ENCODE measurements at places on chromosomes 4 and X. TPM values are rescaled to one million over a fixed set of nuclear protein-coding genes. Genes with fewer than 3 reads are reported as not detected.

SSX2B gene
- polyA plus RNA-seq: not detected

- DNase-seq: no peak
Measured at GRCh38 chr4:11814758-11815157, 386.1 kb upstream of the HS3ST1 start.

VSIG1 gene
- 0.29 TPM for polyA plus RNA-seq

DNA sequence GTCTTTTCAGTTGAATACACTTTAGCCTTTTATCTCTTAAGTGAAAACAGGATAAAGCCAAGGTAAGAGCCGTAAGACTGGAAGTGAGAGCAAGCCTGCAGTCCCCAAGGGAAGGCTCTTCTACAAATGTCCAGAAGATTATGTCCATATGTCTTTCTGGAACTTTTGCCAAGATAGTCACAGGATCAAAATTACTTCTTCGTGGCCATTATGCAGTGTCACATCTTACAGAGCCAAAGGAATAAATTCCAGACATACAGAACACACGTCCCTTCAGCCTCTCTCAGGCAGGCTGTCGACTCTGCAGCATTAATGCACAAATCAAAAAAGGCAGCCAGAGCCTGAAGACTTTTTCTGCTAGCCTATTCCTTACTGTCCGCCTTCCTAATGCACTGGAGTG is 10.9 kb upstream of the GATB start:
- no peak for DNase-seq

DNA sequence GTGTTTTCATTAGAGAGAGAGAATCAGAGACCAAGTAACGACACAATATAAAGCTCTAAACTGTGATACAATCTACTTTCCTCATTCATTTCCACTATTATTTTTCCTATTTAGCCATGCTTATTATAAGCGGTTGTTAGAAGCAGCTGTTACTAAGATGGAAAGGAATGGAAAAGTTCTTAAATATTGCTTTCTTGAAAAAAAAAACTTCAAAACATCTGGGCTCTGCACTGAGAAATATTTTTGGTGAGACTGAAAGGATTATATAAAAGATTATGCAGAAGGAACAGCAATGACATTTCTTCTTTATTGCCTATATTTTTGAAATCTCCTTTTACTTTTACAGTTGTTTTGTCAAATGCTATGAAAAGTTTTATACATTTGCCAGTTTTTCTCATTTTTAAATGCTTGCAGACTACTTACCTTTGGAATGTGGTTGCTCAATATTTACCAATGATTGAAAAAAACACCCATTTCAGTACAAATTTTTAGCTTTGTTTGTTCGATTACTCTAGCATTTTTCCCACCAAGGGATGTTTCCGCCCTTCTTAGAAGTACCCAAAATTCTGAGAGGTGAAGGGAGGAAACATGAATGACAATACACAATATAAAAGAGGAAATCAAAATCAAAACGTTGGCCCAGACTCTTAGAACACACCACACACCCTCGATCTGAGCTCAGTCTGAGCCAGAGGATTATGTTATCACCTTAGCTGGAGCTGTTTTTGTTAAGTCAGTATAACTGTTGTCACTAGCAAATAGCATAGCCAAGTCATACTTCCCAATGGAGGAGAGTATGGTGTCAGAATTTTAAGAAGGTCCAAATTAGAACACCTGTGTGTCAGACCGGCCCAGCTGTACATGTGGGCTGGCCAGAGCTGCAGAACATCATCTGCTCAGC is 18.4 kb downstream of the DKK2 start:
- DNase-seq: no peak

DNA sequence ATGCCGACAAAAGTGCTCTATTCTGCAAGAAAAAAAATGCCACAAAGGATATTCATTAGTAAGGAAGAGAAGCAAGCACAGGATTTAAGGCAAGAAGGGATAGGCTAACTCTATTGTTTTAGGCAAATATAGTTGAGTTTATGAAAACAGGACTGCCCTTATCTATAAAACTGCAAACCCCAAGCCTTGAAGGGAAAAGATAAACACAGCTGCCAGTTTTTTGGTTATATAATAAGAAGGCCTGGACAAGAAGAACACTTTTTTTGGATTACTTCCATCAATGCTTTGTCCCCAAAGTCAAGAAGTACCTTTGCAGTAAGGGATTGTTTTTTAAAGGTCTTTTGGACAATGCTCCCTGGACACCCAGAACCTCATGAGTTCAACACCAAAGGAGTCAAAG is 45.4 kb upstream of the WWC2 start:
- DNase-seq: no peak

BTC gene
- polyA plus RNA-seq: 7.1 TPM

DNA sequence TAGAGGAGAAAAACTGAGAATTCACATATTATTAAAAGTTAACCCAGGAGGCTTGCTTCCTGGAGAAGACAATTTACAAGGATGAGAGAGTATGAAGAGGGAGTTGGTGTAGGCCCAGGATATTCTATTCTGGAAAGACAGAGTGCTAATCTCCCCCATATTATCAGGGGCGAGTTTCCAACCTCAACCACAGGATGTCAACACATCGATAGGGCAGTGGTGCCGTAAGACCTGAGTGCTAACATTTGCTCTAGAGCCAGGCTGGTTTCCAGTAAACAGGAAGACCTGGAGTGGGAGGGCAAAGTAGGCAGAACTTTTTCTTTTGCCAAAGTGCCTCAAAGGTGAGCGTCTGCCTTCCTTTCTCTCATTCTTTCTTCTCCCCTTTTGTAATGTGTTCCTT is 2.8 kb upstream of the AWAT1 start:
- DNase-seq: no peak

DNA sequence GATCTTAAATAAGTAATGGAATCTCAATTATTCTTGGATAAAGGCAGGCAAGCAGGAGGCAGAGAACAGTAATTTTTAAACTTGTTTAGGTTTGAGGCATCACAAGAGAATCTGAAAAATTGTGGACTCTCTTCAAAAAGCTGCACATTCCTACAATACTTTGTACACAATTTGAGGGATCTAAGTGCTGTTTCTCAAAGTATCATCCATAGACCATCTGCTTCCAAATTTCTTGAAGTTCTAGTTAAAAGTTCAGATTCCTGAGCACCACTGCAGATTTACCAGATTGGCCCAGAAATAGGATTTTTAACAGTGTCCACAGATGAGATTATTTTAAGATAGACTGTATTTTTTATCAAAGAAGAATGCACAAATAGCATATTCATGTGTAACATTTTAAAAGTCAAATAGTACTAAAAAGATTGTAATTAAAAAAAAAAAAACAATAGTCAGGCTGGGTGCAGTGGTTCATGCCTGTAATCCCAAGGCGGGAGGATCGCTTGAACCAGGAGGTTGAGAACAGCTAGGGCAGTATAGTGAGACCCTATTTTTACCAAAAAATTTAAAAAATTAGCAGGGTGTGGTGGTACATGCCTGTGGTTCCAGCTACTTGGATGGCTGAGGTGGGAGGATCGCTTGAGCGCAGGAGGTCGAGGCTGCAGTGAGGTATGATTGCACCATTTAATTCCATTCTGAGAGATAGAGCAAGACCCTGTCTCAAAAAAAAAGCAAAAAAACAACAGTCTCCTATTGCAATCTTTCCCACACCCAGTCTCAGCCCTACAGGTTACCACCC is 14.2 kb upstream of the FNIP2 start:
- DNase-seq: no peak

GRCh38 chr4:88008743-88009171 is 1.3 kb downstream of the PKD2 start:
- DNase-seq: no peak

- DNase-seq: no peak
Measured at GRCh38 chr4:2643555-2643954, 107.1 kb downstream of the FAM193A start.

GRCh38 chrX:427812-428725 is 41.4 kb upstream of the PPP2R3B start:
- DNase-seq: no peak

GRCh38 chr4:579543-580175 is 3.6 kb upstream of the TMEM271 start:
- no peak for DNase-seq

GRCh38 chrX:6941041-6941440 is 206.5 kb upstream of the STS start:
- DNase-seq: no peak

DNA sequence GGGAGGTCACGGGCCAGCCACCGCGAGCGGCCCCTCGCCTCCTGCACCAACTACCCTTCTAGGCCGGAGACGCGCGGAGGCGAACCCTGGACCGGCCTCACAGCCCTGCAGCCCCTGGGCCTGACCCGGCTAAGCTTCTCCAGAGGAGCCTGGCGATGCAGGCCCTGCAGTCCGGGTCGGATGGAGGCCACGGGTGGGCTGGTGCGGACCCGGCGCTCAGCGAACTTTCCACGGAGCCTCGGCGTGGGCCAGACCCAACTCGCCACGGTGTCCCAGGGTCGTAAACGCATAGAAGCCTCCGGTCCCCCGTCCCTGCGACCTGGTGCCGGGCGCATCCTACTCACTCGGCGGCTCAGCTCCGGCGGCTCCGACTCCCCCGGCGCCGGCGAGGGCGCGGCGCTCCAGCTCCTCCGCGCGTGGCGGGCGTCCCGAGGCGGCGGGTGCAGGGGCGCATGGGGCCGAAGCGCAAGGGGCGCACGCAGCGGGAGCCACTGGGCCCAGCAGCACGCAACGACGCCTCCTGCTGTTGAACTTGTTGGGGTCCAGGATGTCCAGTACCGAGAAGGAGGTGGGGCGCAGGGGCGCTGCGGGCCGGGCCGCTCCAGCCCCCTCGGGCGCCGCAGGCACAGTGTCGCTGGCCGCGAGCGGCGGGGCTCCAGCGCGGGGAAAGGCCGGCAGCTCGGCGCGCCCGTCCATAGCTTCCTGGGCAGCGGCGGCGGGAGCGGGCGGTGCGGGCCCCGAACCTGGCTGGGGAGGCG is 427 bp downstream of the NKX1-1 start:
- no peak for DNase-seq
